ENCODE measurements at places on chromosomes 3 and 15. TPM values are rescaled to one million over a fixed set of nuclear protein-coding genes. Genes with fewer than 3 reads are reported as not detected.
A peak's percentile ranks its signal among the peaks of the same experiment; 100 is the strongest.

DNA sequence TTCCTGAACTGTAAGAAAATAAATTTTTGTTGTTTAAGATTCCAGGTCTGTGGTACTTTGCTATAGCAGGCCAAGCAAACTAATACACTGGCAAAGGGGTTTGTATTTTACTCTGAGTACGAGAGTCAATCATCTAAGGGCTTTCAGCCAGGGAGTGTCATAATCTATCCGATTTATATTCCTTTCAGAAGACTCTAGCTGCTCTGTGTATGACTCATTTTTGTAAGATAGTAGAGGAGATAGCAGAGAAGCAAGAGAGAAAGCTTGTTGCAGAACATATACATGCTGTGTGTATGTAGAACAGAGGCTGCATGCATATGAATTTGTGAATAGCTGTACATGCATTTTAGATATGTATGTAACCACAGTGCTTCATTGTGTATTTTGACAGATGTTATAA lies 577.9 kb upstream of the EPHA6 start:
- DNase-seq, result no peak

- no peak for DNase-seq
Measured at GRCh38 chr15:36370051-36370730, 209.2 kb upstream of the CDIN1 start.

TRAT1 gene
- total RNA-seq, result not detected

DNA sequence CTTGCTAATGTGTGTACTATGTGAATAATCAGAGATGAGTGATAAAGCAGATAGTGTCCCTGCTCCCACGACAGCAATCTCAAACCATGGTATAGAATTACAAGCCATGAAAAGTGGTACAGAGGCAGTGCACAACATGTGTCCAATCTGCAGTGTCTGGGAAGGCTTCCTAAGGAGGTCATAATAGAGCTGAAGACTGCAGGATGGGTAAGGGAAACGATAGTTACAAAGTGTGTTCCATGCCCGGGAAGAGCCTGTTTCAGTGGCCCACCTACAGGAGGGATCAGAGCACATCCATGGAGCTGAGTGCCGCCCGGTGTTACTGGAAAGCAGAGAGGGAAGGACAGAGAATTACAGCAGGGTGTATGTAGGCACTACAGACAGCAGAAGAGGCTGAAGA lies 48.9 kb downstream of the PAK2 start:
- no peak for DNase-seq

GRCh38 chr15:63372018-63372705 lies 9.5 kb downstream of the CA12 start:
- no peak for DNase-seq

GRCh38 chr3:154615471-154615870 lies 185.5 kb upstream of the GPR149 start:
- no peak for DNase-seq

TLR9 gene
- not detected for total RNA-seq

DNA sequence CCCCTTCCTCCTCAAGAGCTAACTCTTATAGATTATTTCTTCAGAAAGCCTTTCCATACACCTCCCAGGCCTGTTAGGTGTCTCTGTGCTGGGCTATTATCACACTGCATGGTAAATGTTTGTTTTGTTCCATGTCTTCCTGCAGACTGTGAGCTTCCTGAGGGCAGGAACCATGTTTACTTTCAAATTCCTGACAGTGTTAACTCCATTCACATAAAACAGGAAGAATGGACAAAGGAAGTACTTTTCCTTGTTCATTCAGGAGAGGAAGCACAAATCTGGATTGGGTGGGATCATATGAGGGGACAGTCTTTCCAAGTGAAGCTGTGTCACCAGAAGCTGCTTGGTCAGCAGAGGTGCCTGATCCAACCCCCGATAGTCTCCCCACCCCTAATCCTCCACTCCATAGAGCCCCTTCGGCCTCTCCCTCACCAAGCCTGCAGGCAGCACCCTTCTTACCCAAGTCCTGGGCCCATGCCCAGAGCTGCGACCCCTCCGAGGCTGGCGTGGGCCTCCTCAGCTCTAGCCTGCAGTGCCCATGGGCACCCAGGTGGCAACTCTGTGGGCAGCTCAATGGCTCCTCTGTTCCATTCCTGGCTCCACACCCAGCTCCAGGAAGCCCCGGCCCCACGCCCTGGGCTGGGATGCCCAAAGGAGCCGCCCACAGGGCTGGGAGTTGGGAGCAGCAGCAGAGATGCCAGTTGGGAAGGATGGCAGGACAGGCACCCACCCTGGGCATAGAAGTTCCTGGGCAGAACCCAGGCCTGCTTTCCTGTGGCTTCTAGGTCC lies 6.9 kb downstream of the SHF start:
- DNase-seq, result no peak

DNA sequence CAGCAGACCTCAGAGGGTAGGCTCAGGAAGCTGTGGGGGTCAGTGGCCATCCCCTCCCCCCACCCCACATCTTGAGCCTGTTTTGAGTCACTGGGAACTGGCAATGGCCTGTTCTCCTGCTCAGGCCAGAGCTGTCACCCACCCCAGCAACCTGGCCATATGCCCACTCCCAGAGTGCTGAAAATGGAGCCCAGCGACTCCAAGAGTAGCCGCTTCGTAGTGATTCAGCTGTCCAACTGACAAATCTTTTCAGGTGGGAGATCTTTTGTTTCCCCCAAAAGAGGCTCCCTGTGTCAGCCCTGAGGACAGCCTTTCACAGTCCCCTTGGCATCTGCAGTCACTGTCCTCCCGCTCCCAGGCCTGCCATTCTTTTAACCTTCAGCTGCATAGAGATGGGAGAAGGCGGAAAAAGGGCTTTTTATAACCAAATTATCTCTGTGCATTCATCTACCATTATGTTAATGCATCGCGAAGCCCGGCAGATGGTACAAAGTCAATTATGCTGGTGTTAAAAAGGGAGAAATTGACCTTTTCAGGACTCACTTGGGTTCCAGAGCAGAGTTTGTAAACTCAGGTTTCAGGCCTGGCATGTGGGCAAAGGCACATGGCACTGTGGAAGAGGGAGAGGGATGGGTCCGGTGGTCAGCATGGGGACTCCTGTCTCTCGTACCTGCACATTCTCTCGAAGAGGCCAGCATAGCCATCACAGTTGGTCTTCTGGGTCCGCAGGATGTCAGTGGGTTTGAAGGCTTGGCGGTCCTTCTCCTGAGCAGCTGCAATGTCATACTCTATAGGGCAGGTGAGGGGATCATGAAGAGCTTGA lies 32.1 kb downstream of the KY start:
- no peak for DNase-seq

- no peak for DNase-seq
Measured at GRCh38 chr3:44924457-44925084, 50.2 kb downstream of the TGM4 start.

DNA sequence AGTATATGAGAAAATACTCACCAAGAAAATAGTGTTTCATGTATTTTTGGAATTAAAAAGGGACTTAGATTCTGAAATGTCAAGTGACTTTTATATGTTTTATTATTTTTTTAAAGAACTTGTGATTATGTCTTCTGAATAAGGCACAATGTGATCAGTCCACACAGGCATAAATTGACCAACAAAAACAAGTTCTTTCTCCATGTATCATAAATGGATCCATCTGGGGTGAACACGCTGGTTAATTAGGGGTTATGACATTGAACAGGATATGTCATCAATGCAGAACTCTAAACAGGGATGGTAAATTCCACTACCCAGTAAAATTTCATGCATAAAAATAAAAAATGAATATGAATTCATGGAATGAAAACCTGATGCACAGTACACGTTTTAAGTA lies 31.3 kb upstream of the PIK3CA start:
- DNase-seq, result no peak

DNA sequence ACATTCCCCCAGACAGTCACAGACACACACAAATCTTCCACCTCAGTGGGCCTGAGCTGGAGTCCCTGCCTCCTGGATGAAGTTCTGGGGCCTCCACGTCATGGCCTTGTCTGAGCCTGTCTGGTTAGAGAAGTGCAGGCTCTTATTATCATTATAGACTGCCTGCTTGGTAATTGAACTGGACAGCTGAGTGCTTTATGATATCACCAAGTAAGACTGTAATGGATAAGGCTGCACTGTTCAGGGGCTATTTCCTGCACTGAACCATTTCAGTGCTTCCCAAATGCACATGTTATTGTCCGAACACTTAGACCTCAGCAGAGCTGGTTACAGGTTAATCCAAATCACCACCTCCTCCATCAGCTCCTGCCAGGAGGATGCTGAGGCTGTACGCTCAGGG lies 8.7 kb upstream of the ST6GAL1 start:
- DNase-seq, result no peak

GRCh38 chr3:180036092-180036670 lies 556 bp downstream of the PEX5L start:
- peak; percentile 49 for DNase-seq

DNA sequence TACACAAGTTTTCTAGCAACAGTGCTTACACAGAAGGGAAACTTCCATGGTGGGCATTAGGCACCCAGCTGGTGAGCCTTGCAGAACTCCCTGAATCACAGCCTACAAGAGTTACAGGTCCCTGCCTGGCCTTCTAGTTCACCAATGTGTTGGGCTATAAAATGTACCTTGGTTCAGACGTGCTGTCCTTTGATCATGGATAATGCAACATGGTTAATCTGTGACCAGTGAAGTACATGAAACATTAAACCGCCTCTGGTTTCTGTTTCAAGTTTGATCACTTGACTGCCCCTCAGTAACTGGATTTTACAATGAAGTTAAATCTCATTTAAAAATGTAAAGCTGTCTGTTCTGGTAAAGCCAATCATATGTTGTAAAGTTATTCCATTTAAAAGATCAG lies 51.8 kb downstream of the FMN1 start:
- DNase-seq, result no peak

DNA sequence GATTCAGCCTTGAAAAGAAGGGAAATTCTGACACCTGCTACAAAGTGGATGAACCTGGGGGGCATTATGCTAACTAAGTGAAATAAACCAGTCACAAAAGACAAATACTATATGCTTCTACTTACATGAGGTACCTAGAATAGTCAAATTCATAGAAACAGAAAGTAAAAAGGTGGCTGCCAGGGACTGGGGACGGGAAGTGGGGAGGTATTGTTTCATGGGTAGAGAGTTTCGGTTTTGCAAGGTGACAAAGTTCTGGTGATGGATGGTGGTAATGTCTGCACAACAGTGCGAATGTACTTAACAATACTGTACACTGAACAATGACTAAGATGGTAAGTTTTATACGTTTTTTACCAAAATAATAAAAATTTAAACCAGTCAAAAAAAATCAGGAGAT lies 4.8 kb downstream of the IDH2 start:
- DNase-seq, result no peak

DNA sequence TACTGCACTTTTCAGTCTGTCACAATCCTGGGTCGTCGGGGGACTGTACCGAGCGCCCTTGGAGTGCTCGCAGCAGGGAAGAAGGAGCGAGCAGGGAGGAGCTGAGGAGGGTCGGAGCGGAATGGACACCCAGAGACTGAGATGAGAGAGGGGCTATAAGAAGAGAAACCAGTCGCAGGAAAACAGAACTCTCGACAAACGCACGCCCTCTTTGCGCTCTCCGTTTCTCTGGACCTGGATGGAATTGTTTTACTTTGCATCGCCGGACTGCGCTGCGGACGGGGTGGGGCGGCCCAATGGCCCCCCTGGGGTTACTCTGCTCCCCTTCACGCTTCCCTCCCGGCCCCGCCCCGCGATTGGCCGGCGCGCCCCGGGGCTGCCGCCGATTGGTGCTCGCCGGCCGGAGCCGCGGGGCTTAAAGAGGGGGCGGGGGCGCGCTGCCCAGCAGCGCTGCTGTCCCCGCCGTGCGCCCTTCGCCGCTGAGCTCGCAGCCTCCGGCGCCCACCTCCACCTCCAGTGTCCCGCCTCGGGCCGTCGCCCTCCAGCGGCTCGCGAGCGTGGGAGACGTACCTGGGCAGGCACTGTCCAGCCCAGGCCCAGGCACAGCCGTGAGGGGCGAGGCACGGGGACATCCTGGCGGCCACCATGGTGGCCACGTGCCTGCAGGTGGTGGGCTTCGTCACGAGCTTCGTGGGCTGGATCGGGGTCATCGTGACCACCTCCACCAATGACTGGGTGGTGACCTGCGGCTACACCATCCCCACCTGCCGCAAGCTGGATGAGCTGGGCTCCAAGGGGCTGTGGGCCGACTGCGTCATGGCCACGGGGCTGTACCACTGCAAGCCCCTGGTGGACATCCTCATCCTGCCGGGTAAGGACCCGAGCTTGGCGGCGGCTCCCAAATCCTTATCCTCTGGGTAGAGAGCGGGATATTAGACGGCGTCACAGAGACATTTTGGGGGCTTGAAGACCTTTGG lies at the start of gene CLDN11:
Gene CLDN11 (plus strand): TSS at position 447 of the 977 bp plus-strand sequence. CDS start 199 bp downstream, at position 646.
- DNase-seq, result peak; percentile 85

C3orf70 gene
- 4.7 TPM for total RNA-seq

GRCh38 chr3:110327870-110328269 lies 743.7 kb upstream of the NECTIN3 start:
- DNase-seq, result no peak

DHFR2 gene
- 7.0 TPM for total RNA-seq

GRCh38 chr3:169564883-169565282 lies 98.6 kb downstream of the MECOM start:
- no peak for DNase-seq

DNA sequence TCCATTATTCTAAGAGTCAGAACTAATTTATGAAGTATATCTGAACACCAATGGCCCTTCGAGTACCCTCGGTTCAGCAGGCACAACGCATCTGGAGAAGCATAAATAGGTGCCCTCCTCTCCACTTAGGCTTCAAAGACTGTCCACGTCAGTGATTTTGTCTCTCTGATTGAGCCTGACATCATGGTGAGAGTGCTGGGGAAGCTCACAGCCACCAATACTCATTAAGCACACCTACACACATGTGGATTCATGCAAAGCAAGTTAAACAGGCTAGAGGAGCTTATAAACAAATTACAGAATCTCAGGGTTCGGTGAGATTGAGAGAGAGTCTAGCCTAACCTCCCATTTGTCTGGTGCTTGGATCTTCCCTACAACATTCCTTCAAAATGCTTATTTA lies 3.6 kb downstream of the CLDN1 start:
- DNase-seq, result no peak

GRCh38 chr3:54146506-54147239 lies 24.3 kb downstream of the CACNA2D3 start:
- peak; percentile 85 for DNase-seq

GRCh38 chr3:189512039-189512438 lies 119.2 kb upstream of the TP63 start:
- no peak for DNase-seq

- peak; percentile 38 for DNase-seq
Measured at GRCh38 chr3:53726643-53727042, 119.6 kb downstream of the CHDH start.

CPLX3 gene
- total RNA-seq, result not detected

- DNase-seq, result no peak
Measured at GRCh38 chr3:195159814-195160165, 111.2 kb downstream of the XXYLT1 start.

GRCh38 chr15:32099956-32100684 lies 69.8 kb downstream of the CHRNA7 start:
- peak; percentile 42 for DNase-seq
